GM23248 (cell line): ENCODE measurements at places on chromosomes 5 and 9. TPM values are rescaled to one million over a fixed set of nuclear protein-coding genes. Genes with fewer than 3 reads are reported as not detected.

- H3K36me3 ChIP-seq, result no peaks in the 10 kb centered on the region
- H3K27me3 ChIP-seq, result no peaks in the 10 kb centered on the region
- no peaks in the 10 kb centered on the region for H3K4me1 ChIP-seq
- no peak overlapping the region for H3K27ac ChIP-seq
- no peak for DNase-seq
- no peak overlapping the region for H3K4me3 ChIP-seq
Measured at GRCh38 chr5:8185852-8186251, 316.9 kb downstream of the MTRR start.

DNA sequence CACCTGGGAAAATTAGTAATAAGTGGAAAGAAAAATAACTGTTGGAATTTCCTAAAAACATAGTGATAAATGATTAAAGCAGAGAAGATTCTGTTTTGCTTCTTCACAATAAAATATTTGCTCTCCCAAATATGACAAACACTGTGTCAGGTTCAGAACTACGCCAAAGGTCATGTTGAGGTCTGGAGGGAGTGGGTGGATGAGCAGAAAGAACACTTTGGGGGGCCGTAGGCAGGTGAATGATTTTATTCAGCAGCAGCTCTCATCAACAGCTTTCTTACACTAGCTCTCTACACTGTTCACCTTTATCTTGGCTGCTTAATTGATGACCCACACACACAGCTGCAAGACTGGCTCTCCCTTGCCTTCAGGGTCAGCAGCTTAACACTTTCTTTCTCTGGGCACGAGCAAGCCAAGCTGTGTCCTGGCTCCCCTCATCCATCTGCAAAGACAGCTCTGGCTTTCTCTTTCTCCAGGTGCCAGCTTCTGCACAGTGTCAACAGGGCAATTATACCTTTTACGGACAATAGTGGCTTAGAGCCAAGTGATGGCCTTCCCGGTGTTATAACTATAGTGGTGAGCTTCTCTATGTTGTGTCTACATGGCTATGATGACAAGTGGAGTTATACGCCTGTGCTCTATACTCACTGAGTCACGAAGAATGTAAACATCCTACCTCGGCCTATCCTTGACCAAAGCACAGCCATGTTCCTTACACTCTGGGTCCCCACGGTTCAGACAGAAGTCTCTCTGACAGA is 18.9 kb upstream of the GPX8 start:
- no peaks in the 10 kb centered on the region for H3K27me3 ChIP-seq
- no peaks in the 10 kb centered on the region for H3K36me3 ChIP-seq
- no peaks in the 10 kb centered on the region for H3K4me1 ChIP-seq
- no peak overlapping the region for H3K4me3 ChIP-seq
- no peak for DNase-seq

DNA sequence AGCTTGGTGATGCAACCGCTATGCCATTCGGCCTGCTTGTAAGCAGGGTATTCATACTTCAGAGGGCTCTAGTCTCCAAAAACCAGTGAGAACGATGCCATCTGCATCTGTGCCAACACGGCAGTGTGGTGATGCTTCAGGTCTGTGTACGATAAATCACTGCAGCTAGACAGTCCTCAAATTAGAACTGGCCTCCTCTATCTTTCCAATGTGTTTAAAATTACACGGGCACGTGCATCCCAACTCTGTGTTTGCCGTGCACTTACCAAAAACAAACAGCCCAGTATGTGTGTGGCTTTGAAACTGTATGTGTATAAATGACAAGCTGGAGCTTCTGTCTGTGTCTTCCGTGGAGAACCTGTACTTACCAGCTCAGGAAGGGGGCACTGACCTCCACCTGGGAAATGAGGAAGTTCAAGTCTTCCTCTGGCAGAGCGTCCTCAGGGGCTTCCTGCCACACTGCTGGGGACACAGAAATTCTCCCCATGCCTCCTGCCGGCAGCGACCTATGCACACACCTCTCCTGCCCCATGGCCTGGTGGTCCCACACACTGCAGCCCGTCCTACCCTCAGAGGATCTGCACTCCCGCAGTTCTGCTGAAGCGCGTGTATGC is 12.3 kb downstream of the MED10 start:
- H3K4me1 ChIP-seq, result no peaks in the 10 kb centered on the region
- H3K4me3 ChIP-seq, result no peak overlapping the region
- H3K27me3 ChIP-seq, result no peaks in the 10 kb centered on the region

GRCh38 chr9:22740781-22741180 is 294.2 kb downstream of the DMRTA1 start:
- no peaks in the 10 kb centered on the region for H3K4me1 ChIP-seq
- no peaks in the 10 kb centered on the region for H3K27me3 ChIP-seq
- no peak overlapping the region for H3K4me3 ChIP-seq
- no peak for DNase-seq
- H3K27ac ChIP-seq, result no peak overlapping the region
- H3K36me3 ChIP-seq, result no peaks in the 10 kb centered on the region

DNA sequence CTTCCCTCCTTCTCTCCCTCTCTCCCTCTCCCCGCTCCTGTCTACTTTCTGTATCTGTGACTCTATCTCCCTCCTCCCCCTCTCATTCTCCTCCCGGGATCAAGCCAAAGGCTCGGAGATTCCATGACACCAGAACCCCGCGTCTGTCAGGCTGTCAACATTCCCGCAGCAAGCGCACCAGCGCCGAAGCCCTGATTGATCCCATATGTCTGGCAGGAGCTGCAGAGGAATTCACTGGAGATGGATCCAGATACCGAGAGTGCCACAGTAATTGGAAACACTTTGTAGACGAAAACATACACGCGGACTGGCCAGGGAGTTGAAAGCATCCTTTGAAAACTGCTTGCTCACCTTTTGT is 300 bp upstream of the SVEP1 start:
- H3K36me3 ChIP-seq, result no peaks in the 10 kb centered on the region; the same call in 1 of the 2 replicates
- H3K4me3 ChIP-seq, result peak overlapping the region; percentile 96
- H3K27me3 ChIP-seq, result no peaks in the 10 kb centered on the region
- H3K4me1 ChIP-seq, result peaks cover 42% of the 10 kb centered on the region

The CD14 gene
- polyA plus RNA-seq, result 2.1 and 3.2 TPM in 2 replicates

The FBXL7 gene
- 2.6 and 3.2 TPM in 2 replicates for polyA plus RNA-seq
